Stimulated activated CD4-positive, alpha-beta T cell treated with anti-CD3 and anti-CD28 coated beads, Interleukin-1b, Interleukin-23, amount 100 ng/mL, for 1 hour (primary cell): ENCODE measurements at places on chromosomes 5 and 9.

DNA sequence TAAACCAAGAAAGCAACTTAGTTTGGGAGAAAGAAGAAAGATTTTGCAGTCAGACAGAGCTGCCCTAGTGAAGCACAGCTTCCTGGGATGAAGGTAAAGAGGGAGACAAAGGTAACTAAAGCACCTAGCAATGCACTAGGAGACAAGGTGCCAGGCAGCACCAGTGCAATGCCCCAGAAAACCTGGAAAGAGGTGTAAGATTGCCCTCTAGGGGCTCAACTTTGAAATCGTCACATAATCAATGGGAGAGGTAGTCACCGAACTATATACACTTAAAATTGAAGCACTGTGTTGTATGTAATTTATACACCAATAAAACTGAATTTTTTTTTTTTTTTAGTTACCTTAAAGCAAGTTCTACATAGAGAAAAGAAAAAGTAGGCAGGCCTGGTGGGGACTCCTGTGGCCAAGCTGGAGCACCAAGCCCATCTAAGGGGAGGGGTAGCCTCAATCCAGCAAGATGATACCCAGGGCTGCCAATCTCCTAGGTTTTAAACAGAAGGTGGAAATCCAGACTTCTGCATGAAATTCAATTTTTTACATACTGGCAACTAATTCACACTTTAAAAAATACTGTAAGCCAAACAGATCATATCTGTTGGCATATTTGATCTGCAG lies 48.2 kb downstream of the CDK5RAP2 start:
- DNase-seq, result no peak

DNA sequence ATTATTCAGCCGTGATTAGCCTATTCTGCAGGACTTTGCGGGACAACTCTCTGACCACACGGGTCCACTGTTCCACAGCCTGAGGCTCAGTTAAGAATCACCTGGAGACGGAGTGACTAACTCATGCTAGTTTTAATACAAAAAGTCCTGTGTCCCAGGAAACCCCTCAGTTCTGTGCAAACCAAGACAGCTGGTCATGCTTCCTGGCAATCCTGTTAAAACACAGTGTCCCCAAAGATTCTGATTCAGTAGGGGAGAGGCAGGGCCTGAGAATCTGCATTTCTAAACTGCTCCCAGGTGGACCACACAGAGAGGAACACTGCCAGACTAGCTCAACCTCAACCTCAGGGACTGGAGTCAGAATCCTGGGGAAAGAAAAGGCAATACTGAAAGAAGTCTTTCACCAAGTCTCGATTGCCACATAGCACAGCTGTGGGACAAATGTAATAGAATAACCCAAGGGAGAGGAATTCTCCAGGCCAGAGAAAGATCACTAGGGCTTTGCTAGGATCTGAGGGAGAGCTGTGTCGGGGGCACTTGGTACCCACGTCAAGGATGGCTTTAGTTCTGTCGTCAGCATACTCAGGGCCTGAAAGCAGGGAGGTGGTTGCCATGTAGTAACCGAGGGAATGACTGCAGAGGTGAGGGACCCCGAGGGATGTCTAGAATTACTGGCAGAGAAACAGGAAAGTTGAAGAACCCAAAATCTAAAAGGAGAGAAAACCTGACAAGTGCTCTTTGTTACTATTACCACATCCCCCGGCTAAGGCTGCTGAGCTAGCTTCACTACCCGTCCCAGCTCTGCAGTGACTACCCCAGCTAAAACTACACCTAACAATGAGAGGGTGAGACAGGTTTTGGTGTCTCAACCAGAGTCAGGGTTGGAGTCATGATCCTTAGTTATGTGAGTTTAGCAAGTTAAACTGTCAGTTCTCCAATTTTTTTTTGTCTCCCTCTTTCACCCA lies 8.6 kb downstream of the SUSD1 start:
- no peak for DNase-seq

- DNase-seq, result no peak
Observed at GRCh38 chr9:87445646-87446045, 52.0 kb upstream of the DAPK1 start.

GRCh38 chr9:105128908-105129600 lies 115.4 kb upstream of the SLC44A1 start:
- DNase-seq, result no peak

- DNase-seq, result no peak
Observed at GRCh38 chr9:111151537-111151936, 113.3 kb upstream of the LPAR1 start.

- peak; percentile 70 for DNase-seq
Observed at GRCh38 chr9:126781186-126782052, 23.4 kb upstream of the ZBTB43 start.

- no peak for DNase-seq
Observed at GRCh38 chr5:93915142-93915553, 173.7 kb upstream of the POU5F2 start.

- DNase-seq, result no peak
Observed at GRCh38 chr5:74560245-74560644, 80.3 kb downstream of the ENC1 start.

DNA sequence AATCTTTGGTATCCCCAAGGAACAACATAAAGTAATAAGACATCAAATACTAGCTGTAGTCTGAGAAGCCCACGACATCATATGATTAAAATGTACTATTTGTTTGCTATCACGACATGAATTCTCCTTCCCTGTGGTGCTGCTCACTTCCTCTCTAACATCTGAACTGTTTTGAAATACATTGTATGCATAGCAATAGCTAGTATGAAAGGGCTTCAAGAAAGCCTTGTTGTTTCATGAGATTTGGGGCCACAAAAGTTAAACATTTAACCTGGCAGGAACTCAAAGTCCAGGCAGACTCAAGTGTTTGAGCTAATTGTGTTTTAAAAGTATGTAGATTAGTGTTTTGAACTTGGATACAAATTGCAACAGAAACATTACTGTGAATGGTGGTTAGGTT lies 237.4 kb upstream of the PTGER4 start:
- no peak for DNase-seq

DNA sequence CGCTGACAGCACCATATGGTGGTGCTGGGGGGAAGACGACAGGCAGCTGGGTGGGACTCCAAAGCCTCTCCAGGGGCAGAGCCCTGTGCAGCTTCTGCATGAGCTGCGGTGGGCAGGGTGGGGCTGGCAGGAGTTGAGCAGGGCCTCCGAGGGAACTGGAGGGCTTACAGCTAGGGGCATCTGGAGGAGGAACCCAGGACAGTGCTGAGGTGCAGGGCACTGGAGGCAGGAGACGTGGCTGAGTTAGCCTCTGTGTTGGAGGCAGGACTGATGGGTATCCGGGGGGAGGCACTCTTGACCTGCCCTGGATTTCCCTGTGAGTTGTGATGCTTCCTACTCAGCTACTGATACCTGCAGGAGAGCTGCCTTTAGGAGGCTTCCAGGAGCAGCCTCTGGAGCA lies 45.0 kb downstream of the TENT4A start:
- DNase-seq, result no peak

- DNase-seq, result no peak
Observed at GRCh38 chr9:33029231-33029786, 4.2 kb downstream of the DNAJA1 start.

- DNase-seq, result no peak
Observed at GRCh38 chr5:90347462-90347861, 62.1 kb downstream of the CETN3 start.

- DNase-seq, result no peak
Observed at GRCh38 chr9:22265534-22265933, 181.1 kb upstream of the DMRTA1 start.
